Fibroblast of lung (primary cell): ENCODE measurements at places on chromosomes 16 and 17. TPM values are rescaled to one million over a fixed set of nuclear protein-coding genes. Genes with fewer than 3 reads are reported as not detected.

Gene NKD1
- under 0.01 TPM in 2 replicates for total RNA-seq

Gene KRT33A
- total RNA-seq: not detected in 2 replicates

Gene TNP2
- total RNA-seq: not detected in 2 replicates

Gene KRTAP4-1
- not detected in 2 replicates for total RNA-seq

Gene CD300LB
- total RNA-seq: not detected in 2 replicates

Gene HOXB1
- total RNA-seq: not detected in 2 replicates

Gene MFAP4
- total RNA-seq: 81.3 and 137 TPM in 2 replicates

Gene LCMT1
- 40.8 and 49.6 TPM in 2 replicates for total RNA-seq

Gene SPN
- not detected in 2 replicates for total RNA-seq

Gene CENPN
- total RNA-seq: 8.7 and 19.5 TPM in 2 replicates

Gene PRR35
- total RNA-seq: not detected in 2 replicates

Gene HBA1
- not detected in 2 replicates for total RNA-seq

Gene C16orf87
- total RNA-seq: 9.5 and 12.1 TPM in 2 replicates

Gene PRAC2
- not detected in 2 replicates for total RNA-seq

Gene RFNG
- 38.5 and 48.9 TPM in 2 replicates for total RNA-seq

Gene SLFN14
- total RNA-seq: not detected in 2 replicates

Gene CXCL16
- total RNA-seq: 0.83 and 4.1 TPM in 2 replicates

Gene OR3A3
- not detected in 2 replicates for total RNA-seq

Gene CREBBP
- 16.2 and 22.6 TPM in 2 replicates for total RNA-seq
